ENCODE measurements at places on chromosomes 11 and 22.

DNA sequence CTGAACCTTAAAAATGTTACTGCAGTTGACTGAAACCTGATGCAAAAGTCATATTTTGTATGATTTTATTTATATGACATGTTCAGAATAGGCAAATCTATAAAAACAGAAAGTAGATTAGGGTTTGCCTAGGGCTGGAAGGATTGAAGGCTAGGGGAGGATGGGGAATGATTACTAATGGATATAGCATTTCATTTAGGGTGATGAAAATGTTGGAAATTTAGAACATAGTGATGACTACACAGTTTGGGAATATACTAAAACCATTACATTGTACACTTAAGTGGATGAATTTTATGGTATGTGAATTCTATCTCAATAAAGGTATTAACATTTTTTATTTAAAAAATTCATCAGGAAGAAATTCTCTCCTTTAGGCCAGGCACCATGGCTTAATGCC is 22.9 kb upstream of the PAFAH1B2 start:
- no peak for DNase-seq

DNA sequence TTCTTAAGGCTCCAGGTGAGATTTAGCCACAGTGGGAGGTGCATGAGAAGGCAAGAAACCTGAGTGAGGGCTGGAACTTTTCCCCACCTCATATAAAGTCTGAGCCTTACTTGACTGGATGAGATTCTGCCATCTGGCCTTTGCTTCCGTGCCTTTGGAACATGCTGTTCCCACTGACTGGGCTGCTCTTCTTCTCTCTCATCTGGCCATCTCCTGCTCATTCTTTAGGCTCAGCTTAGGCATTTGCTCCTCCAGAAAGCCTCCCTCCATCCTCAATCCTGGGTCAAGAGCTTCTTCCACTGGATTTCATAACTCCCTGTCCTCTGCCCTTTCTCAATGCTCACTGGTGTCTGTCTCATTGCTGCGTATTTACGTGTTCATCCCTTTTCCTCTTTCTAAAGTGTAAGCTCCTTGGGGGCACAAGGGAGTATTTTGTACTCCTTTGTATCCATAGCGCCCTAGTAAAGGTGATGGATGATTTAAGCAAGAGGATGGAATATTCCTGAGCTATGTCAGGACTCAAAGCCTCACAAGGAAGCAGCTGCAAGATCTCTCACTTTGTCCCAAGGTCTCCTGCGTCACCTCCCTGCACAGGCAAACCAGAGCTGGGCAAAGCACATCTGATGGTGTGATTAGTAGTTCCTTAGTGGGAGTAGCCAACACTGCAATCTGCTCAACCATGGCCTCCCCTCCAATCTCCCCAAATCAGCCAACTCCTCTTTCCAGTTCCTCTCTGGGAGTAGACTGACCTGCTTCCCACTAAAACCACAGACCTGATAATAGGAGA is 15.3 kb downstream of the HSPA8 start:
- DNase-seq = no peak

DNA sequence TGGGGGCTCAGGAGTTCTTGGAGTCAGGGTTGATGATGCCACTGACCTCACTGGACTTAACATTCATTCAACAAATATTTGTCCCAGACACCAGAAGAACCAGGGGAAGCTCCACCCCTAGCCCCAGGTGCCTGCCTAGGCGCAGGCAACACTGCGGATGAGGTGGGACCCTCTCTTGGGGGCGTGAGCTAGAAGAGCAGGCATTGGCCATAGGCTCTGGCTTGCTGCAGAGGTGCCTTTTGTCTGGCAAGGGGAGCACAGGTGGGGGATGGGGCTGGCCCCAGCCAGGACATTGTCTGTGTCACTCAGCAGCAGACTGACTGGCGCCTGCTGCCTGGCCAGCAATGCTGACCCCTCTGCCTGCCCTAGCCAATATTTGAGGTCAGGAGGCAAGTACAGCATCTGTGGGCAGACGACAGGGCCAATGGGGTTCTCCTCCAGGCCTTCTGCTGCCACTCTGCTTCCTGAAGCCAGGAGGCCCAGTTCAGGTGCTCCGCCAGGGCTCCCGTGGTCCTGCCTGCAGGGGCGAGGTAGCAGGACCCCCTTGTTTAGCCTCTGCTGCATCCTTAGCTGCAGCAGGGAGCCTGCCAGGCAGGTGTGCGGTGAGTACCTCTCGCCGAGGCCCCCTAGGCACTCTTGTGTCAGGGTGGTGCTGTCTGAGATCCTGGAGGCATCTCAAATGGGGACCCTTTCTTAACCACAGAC is 4.0 kb downstream of the LINC01488 start:
- no peak for DNase-seq

- DNase-seq = no peak
Observed at GRCh38 chr11:88709567-88709966, 356.2 kb downstream of the GRM5 start.

DNA sequence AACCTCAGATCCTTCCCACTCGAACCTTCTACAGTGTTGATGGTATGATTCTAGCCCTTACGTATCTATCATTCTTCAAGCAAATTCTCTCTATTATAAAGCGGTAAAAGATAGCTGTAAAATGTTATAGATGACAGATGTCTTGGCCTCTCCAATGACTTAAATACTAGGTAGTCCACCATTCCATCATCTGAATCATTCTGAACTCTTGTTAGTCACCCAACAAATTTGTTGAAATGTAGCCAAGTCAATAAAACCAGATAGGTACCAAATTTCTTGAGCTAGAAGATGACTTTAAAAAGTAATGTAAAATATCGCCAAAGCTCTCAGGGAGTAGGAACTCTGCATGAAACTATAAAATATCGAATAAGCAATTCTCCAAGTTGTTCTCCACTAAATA is 32.6 kb upstream of the PICALM start:
- DNase-seq = no peak

DNA sequence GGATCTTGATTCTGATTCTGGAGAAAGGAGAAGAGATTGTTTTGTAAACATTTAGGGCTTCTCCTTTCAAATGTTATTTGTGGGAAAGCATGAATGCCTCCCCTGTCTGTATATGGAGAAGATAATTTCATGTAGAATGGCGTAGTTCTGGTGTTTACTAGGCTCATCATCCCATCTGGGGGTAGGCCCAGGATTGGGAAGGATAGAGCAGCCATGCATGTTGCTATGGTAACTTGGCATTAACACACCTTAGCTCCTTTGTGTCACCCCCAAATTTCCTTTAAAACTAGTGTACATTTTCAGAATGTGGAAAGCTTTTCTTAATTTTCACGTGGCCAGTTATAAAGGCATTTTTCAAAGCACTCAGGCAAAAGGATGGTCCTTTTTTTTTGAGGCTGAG is 57.5 kb upstream of the EED start:
- no peak for DNase-seq

DNA sequence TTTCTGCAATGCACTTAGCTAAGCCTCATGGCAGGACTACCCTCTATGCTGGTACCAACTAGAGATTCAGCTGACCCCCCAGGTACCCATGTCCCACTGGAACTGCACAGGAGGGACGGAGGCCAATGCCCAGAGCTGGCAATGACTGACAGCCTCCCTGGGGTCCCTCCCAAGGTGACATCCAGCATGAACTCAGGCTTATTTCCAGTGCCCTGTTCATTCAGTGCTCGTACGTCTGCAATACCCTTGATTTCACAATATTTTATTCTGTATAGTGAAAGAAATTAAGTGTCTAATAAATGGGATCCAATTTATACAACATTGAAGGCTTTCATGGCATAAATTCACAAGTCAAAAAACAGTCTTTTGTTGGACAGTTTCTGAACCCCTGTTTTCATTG is 20.2 kb downstream of the ETS1 start:
- no peak for DNase-seq

DNA sequence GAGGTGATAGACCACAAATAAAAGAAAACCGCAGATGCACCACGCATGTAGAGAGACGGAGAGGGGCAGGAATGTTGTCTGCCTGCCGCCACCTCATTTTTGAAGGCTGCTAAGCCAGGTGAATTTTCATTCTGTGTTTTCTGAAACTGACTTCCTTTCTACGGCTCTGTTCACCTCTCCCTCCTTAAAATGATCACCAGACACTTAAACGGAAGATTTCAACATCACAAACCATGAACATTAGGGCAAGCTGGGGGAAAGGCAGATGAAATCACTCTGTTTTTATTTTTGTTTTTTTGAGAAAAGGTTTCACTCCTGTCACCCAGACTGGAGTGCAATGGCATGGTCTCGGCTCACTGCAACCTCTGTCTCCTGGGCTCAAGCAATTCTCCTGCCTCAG is 232.4 kb downstream of the MIAT start:
- DNase-seq = no peak

DNA sequence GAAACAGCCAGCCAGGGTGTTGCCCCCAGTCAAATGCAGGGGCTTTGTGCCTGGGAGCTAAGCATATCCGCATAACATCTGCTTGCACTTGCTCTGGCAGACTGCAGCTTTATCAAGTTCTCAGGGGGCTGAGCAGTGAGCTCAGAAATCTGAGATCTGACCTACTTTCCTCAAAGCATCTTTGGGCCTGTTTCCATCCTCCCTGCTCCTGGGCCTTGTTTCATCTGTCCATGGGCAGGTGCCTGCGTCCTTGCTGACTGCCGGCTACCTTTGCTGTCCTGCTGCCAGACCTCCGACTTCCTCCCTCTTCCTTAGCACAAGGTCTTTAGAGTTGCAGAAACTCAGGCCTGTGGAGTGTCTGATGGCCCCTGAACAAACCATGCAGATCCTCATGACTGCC is 131.2 kb upstream of the B3GAT1 start:
- DNase-seq = no peak

GRCh38 chr11:98040061-98040808 is 980.5 kb upstream of the CNTN5 start:
- DNase-seq = no peak

- no peak for DNase-seq
Observed at GRCh38 chr22:19886605-19887255, 32.1 kb upstream of the GNB1L start.

GRCh38 chr11:73538381-73538872 is 59.5 kb downstream of the FAM168A start:
- no peak for DNase-seq

- no peak for DNase-seq
Observed at GRCh38 chr11:94472916-94473799, 20.5 kb downstream of the MRE11 start.

- no peak for DNase-seq
Observed at GRCh38 chr11:16295592-16295991, 60.8 kb downstream of the SOX6 start.

DNA sequence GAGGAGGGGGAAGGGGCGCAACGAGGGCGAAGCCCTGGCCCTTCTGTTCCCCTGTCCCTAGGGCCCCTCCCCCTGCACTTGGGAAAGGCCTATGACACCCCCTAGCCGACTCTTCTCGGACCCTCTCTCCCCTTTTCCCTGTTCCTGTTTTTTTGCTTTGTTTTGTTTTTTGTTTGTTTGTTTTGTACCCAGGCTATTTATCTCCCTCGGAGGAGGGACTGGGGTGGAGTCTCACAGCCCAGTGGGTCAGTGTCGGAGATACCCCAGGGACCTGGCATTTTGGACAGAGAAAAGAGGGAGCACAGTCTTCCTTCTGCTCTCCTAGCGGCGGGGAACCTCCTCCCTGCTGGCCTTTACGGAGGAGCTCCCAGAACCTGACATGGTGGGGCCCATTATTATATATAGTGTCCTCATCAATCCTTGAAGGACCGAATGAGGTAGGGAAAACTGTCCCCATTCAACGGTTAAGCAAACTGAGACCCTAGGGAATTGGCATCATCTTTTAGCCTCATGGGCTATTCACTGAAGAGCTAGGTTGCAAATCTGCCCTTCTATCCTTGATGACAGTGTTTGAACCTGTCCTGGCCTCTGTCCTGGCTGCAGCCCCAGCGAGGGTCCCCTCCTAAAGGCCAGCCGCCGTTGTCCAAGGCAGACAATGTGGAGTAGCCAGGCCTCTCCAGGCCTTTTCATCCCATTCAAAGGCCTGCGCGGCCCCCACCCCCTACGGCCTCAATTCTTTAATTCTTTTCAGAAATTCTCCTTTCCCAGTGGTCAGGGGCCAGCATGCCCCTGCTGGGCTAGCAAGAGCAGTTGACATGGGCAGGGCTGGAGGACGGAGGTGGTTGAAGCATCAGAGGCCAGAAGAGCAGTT is 911 bp downstream of the EMID1 start:
- no peak for DNase-seq

GRCh38 chr22:30774566-30774965 is 79.9 kb downstream of the OSBP2 start:
- DNase-seq = no peak

DNA sequence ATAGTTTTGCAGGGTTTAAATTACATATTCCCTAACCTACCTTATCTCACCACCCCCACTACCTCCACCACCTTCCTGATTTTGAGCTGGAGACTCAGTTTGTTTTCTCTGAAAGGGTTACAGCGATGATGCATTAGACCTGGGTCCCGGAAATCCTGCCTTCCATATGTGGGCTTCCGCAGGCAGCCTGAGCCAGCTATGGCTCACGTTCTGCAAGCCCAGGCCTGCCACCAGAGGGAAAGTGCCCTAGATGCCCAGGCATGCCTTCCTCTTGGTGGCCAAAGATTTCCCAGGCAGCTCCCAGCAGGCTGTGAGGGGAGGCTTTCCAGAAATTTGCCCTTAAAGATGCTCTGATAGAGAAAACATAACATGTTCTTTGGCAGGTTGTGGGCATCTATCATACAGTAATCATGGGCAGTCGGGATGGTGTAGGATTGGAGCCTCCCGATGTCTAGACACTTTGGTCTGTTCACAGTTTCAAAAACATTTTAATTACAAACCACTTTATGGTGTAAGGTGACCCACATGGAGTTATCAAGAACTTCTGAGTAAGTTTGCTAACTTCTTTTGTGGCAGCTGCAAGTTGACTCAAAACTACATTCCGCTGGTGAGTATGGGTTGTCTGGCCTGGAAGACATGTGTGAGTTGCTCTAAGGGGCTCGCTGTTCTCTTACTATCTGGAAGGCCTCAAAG is 79.3 kb downstream of the MICAL2 start:
- DNase-seq = no peak

- no peak for DNase-seq
Observed at GRCh38 chr22:30637701-30638114, 2.1 kb downstream of the SLC35E4 start.

DNA sequence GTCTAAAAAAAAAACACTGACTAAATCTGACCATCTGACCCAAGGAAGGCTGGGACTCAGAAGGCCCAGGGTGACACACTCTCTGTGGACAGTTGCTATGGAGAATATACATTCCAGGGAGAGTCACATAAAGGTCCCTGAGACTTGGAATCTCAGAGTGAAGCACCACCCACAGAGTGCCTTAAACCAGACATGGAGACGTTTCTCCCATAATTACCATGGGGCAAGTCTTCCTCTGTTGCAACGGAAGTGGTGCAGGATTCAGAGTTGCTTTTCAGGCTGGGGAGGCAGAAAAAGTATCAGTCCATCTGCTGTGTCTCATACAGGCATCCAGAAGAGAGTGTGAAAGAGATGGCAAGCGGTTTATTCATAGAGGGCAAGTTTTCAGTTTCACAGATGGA is 58.7 kb upstream of the SLN start:
- DNase-seq = no peak

DNA sequence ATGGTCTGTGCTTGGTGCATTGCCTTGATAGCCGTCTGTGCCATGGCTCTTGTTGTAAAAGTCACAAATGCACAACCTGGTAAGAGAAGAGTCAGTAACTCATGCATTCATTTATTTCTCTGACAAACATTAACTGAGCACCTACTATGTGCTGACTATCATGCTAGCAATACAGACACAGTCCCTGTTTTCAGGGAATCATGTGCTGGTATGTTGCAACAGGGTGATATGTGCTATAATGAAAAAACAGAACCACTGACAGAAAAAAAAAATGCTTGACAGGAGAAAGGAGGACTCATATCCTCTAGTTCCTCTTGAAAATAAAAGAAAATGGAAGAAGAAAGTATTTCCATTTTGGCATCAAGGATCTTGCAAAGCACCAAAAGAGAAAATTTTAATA is 34.5 kb upstream of the RAPSN start:
- DNase-seq = no peak

- no peak for DNase-seq
Observed at GRCh38 chr11:119591836-119592310, 137.1 kb downstream of the NECTIN1 start.
